ENCODE measurements at places on chromosomes 6 and 20.

DNA sequence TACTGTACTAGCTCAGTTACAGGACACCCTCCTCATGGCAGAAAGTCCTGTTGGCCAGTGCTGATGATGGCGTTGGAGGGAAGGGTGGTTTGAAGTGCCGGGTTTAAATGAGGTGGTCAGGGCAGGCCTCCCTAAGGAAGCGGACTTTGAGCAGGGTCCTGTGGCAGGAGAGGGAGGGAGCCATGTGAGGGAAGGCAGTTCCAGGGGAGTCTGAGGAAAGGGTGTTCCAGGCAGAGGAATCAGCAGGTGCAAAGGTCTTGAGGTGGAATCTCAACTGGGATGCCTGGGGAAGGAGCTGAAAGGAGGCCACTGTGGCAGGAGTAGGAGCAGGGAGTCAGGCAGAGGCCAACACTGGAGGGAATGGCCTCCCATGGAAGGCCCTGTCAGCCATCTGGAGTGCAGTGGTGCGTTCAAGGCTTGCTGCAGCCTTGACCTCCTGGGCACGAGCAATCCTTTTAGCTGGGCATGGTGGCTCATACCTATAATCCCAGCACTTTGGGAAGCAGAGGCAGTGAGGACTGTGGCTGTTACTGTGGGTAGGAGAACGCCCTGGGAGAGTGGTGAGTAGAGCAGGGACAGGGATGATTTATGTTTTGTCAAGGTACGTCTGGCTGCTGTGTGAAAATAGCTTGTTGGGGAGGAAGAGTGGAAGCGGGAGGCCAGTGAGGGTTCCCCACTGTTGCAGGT lies 26.2 kb downstream of the VSTM2L start:
- no peak for DNase-seq

GRCh38 chr6:38015341-38015740 lies 195.8 kb downstream of the ZFAND3 start:
- no peak for DNase-seq

- no peak for DNase-seq
Observed at GRCh38 chr6:149859368-149859767, 4.8 kb downstream of the LRP11 start.

DNA sequence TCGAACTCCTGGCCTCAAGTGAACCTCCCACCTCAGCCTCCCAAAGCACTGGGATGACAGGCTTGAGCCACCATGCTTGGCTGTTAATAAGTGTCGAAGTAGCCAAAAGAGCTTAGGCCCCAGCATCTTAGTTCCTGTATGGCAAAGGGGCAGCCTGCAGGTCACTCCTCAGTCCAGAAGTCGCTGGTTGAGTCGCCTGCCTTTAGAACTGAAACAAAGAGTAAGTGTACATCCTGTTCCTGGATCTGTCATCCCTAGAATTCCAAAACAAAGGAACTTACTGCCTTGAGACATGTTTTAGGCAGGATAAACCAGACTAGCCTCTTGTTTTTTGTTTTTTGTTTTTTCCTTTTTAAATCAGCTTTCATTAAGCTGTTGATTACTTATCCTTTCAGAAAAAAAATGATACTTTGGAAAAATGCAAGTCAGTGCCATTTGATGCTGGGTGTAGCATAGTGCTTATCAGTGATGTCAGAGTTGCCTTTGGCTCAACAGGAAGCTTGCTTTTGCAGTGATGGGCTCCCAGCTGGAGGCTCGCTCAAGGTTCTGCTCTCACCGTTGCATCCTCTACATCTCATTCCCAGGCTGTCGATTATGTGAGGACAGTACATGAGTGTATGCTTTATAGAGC lies 9.0 kb downstream of the ACTR5 start:
- DNase-seq, result no peak

DNA sequence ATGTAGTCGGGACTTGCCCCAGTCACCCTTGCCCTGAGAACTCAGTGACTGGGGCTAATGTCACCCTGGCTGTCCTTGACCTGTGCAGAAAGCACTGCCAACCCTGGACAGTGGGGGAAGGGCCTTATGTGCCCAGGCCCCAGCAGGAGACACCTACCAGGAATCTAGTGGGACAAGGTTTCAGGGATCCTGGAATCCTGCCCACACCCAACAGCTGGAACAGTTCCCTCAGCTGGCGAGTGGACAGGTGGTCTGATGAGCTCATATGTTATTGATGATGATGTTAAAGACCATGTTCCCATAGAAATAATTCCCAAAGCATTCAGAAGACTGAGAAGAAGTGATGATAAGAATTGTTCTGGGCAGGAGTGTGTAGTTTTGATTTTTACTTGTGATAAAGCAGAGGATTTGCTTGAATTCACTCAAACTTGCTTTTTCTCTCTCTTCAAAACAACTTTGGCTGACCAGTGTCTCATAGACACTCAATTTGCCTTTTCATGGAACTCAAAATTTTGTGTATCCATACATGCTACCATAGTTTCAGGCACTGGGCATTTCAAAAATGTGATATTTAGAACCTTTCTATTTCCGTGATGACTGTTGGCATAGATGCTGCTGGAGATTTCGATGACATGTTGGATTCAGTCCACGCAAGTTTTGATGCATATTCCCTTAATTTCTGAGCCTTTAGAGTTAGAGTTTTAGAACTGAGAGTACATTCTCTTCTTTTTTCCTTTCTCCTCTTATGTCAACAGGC lies 79.3 kb downstream of the SLC22A3 start:
- DNase-seq, result no peak

DNA sequence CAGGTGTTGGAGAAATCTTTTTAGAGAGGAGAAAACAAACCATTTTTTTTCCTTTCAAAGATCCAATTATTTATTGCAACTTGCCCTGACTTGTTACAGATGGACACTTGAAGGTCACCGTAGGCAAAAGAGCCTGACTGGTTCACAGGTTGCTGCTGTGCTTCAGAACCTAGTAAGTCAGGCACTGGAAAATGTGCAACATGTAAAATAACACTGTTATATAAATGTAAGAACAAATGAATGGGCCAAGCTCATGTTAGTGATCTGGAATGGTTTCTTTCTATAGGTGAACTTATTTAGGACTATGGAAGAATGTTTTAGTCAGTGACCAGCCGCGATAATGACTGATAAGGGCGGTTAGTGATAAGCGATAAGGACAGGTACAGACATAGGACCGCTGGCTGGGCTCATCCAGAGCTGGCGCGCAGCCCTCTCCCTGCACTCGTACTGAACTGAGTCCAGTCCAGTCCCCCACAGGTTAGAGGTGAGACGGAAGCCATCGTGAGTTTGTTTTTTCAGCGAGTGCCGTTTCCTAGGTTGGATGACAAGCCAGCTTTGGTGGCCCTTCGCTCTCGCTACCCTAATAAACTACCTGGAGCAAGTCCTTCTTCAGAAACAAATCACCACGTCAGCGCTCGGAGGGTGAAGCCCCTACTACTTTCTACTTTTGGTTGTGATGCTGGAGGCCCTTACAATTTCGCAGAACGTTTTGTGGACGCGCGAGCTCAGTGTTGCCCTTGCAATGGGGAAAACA lies 94.4 kb upstream of the PRDM1 start:
- no peak for DNase-seq
